Parietal lobe (tissue), 2 donors: ENCODE measurements at places on chromosomes 4 and X. TPM values are rescaled to one million over a fixed set of nuclear protein-coding genes. Genes with fewer than 3 reads are reported as not detected.

The USP53 gene
- total RNA-seq = 16.3 TPM

The HERC5 gene
- 1.6 TPM for total RNA-seq

The S100P gene
- total RNA-seq = 0.31 TPM

The DCAF4L1 gene
- 0.31 TPM for total RNA-seq

The PSAPL1 gene
- total RNA-seq = not detected

The CENPVL1 gene
- total RNA-seq = 2.5 TPM

The CFAP99 gene
- total RNA-seq = not detected

The SLC49A3 gene
- 0.31 TPM for total RNA-seq

The PTPN13 gene
- 102 TPM for total RNA-seq

The LRRC66 gene
- total RNA-seq = 1.9 TPM

The AR gene
- total RNA-seq = 0.94 TPM

The PROM1 gene
- total RNA-seq = 91.1 TPM

The GSX2 gene
- 2.8 TPM for total RNA-seq

The NDNF gene
- 4.1 TPM for total RNA-seq

The CFP gene
- total RNA-seq = 1.3 TPM

The RRH gene
- 0.31 TPM for total RNA-seq

The RBM3 gene
- total RNA-seq = 153 TPM

The GPRASP2 gene
- 79.2 TPM for total RNA-seq

The YIPF7 gene
- 2.5 TPM for total RNA-seq

The SSR4 gene
- total RNA-seq = 71.7 TPM

The BGN gene
- total RNA-seq = 4.7 TPM

The TEX13D gene
- not detected for total RNA-seq

The TMSB15A gene
- total RNA-seq = 163 TPM

The CXCL3 gene
- not detected for total RNA-seq

The APLN gene
- 3.1 TPM for total RNA-seq

The ANKRD37 gene
- total RNA-seq = 21.0 TPM

The LINC00632 gene
- total RNA-seq = 192 TPM

The ATOH1 gene
- not detected for total RNA-seq

The PNPLA4 gene
- 6.9 TPM for total RNA-seq

The KLKB1 gene
- not detected for total RNA-seq

The UGT2B15 gene
- not detected for total RNA-seq

The GPAT3 gene
- not detected for total RNA-seq

The CPE gene
- 376 TPM for total RNA-seq

The FGD1 gene
- 13.8 TPM for total RNA-seq

The TRPC5OS gene
- not detected for total RNA-seq
